ENCODE measurements at places on chromosomes 7 and 10.
A peak's percentile ranks its signal among the peaks of the same experiment; 100 is the strongest.

- DNase-seq = no peak
Measured at GRCh38 chr7:133470-133869, 58.9 kb upstream of the FAM20C start.

- DNase-seq = peak; percentile 17
Measured at GRCh38 chr7:43114458-43114780, 2.0 kb downstream of the HECW1 start.

GRCh38 chr10:131016556-131016955 lies 295.0 kb downstream of the TCERG1L start:
- DNase-seq = no peak

DNA sequence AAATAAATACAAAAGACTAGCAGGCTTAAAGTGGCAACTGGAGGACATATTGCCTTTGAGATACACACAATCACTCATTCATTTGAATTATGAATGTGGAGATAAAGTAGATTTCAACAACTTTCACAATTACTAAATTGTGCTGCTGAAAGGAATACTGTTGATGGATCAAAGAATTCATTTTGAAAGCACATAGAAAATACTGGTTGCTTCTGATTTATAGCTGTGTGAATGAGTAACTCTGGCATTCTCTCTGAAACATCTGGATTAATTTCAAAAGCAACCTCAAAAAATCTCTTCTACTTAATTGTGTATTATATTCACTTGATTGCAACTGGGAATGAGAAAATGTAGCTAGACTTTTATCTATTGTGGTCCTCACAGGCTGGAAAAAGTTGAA lies 397.6 kb downstream of the THSD7A start:
- DNase-seq = peak; percentile 25

DNA sequence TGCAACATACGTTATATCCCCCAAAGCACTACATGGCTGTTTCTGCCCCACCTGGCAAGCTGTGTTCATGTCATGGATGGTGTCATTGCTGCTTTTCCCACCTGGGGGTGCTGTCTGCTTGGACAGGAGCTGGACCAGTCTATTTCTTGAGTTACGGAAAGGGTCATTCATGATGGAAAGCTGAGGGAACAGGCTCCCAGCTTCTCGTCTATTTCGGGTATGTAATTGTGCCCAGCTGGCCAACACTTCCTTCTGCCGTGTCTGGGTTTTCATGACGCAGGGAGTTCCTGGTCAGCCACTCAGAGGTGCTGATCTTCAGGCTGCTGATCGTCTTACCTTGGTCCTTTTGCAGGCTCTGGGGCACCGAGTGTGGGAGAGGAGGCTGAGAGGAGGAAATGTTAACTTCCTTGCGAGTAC lies 8.6 kb downstream of the BTBD16 start:
- peak; percentile 40 for DNase-seq

GRCh38 chr10:89414879-89415821 lies 782 bp downstream of the IFIT5 start:
- DNase-seq = peak; percentile 52

DNA sequence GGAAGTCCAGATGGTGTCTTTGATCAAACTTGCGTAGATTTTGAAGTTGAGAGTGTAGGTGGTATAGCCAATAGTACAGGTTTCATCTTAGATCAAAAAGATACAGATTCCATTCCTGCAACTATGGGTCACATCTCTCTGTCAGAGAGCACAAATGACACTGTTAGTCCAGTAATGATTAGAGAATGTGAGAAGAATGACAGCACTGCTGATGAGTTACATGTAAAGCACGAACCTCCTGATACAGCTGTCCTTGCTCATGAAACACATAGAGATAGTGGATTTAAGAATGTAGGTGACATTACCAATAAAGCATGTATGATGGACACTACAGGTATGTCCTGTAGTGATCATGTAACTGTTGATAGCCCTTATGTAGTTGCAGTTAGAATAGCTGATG lies 59.1 kb downstream of the LOXL4 start:
- DNase-seq = no peak

DNA sequence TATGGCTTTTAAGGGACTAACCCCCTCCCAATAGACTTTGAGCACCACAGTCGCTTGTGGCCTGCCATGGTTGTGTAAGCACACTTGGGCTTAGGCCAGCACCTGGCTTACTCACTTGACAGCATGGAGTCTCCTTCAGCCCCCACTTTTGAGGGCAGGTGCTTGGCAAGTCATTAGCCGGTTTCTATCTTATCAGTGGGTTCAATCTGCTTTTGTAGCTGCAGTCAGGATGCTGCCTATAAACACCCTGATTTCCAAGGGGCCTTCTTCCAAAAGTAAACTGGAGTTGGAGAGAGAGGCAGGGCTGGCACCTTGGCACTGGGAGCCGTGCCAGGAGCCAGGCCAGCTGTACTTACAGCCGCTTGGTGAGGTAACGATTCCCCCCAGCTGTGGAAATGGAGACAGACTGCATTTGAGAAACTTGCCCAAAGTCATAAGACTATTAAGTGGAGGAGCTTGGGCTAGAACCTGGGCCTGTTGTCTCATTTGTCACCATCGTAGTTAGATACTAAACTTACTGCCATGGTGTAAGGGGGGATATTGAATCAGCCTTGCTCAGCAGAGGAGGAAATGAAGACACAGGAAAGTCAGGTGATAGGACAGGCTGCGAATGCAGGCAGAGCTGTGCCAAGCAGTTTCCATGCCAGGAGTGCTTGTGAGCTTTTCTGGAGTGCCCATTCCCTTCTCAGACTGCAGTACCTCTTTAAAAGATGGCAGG lies 92.2 kb upstream of the EFCAB10 start:
- DNase-seq = no peak

DNA sequence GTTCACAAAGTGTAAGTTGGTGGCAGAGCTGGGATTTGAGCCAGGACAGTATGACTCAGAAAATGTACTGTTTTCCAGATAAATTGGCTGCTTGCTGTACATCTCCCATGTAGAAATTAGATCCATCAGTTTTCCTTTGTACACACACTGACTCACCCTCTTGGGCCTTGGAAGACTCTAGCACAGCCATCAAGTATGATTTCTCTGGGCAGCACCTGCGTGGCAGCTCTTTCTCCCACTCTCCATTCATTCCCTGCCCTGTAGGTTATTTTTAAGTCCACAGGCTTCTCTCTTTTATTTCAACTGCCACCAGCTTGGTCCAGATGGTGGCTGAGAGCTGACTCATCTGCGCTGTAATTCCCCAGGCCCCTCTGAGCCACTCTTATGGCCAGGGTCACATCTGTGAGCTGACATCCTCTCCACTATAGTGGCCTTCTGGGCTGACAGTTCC lies 28.3 kb upstream of the SDK1 start:
- DNase-seq = peak; percentile 53
